HS-27A (cell line): ENCODE measurements at places on chromosomes 2 and 18.
A peak's percentile ranks its signal among the peaks of the same experiment; 100 is the strongest.

DNA sequence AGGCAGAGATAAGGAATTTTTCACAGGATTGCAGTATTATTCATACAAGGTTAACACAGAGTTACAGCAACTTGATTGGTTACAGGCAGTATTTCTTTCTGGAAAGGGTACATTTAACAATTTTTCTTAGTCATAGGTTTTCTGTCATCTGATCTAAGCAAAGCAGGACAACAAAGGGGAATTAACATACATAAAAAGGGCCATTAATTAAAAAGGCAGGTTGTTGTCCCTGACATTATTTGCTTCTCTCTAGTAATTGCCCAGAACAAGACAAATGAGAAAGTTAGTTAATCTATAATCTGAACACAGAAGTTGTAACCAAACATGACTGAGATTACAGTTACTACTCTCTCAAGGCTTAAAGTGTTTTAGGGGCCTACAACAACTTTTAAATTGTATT, 291.4 kb upstream of the LRRTM4 start:
- no peak for DNase-seq

DNA sequence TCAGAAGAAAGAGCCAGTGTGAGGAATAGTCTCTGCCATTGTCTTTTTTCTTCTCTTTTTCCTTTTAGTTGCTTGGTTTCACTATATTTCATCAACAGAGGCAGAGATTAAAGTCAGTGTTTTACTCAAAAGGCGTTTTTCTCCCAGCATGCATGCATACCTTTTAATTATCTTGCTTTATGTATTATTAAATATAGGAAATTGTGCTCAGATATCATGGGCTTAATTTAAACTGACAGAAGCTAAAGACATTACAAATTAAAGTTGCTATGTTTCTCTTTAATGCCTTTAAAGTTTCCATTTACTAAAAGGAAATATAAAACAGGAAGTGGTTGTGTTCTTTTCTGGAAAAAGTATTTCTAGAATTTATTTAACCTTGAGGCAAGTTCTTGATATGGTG, 223.3 kb upstream of the ATP5MC3 start:
- no peak for DNase-seq

GRCh38 chr18:37666991-37667390, 101.4 kb upstream of the CELF4 start:
- DNase-seq: no peak

GRCh38 chr18:80175451-80176204, 66.6 kb downstream of the ADNP2 start:
- no peak for DNase-seq

DNA sequence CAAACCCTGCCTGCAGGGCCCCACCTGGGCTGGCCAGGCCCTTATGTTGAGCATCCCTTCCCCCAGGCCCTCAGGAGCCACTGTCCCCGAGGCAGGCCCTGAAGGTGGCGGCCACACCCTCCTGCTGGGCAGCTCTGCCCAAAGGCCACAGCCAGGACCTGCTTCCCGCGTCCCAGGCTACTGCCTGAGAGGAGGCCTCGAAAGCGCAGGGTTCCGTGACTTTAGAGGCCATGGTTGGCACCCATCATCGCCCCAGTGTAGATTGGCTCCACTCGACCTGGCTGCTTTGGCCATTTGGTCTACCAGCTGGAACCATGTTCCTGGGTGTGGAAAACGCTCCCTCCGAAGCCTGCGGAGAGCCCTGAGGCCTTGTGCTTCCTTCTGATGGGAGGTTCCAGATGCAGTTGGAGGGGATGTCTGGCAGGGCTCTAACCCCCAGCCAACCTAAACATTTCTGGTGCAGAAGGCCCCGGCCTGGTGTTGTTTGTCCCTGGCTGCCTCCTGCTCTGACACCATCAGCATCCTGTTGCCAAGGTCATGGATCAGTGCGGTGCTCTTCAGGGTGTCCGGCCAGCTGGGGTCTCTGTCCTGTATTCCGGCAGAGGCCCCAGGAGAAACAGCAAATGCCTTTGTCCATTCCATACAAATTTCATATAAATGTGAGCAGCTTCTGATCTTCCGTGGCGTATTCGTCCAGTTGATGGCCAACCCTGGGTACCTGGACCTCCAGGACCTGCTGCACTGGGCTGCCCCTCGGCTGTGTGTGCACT, 14.7 kb downstream of the CAPN10 start:
- DNase-seq: no peak

DNA sequence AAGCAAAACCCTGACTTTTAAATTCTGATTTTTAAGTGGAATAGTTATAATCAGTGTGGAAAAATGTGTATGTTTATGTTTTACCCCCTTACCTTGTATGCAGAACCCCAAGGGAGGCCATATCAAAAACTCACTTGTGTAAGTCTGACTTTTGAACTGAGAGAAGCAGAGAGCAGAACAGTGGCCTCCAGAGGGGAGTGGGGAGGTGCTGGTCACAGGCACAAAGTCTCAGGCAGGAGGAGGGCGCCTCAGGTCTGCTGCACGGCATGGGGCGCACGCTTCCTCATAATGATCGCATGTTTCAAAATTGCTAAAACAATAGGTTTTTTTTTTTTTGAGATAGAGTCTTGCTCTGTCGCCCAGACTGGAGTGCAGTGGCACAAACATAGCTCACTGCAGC, 127.8 kb downstream of the TPO start:
- no peak for DNase-seq

- no peak for DNase-seq
Observed at GRCh38 chr18:65994302-65994701, 243.5 kb downstream of the CDH7 start.

DNA sequence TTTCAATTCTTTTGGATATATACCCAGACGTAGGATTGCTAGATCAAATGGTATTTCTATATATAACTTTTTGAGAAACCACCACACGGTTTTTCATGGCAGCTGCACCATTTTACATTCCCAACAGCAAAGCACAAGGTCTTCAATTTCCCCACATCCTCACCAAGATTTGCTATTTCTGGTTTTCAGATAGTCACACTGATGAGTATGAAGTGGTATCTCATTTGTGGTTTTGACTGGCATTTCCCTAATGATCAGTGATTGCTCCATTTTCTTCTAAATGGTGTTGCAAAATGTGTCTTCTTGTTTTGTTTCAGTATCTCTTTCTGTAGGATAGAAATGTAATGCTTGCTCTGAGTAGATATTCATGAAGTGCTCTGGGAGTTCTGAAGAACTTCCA, 52.0 kb downstream of the ANKRD44 start:
- DNase-seq: no peak

GRCh38 chr2:25314514-25315315, 27.0 kb downstream of the DNMT3A start:
- DNase-seq: no peak

- DNase-seq: no peak
Observed at GRCh38 chr2:208118918-208119317, 5.4 kb downstream of the CRYGD start.

- peak; percentile 5 for DNase-seq
Observed at GRCh38 chr2:214651451-214651850, 158.0 kb downstream of the BARD1 start.

- no peak for DNase-seq
Observed at GRCh38 chr18:78430131-78430758, 549.4 kb upstream of the SALL3 start.

GRCh38 chr2:239302808-239303557, 97.8 kb downstream of the HDAC4 start:
- DNase-seq: no peak

GRCh38 chr18:59428018-59428417, 69.0 kb upstream of the LMAN1 start:
- no peak for DNase-seq

- no peak for DNase-seq
Observed at GRCh38 chr2:45134014-45134413, 124.8 kb upstream of the SIX2 start.

GRCh38 chr18:40883271-40883670, 1071.8 kb upstream of the PIK3C3 start:
- no peak for DNase-seq

- DNase-seq: no peak
Observed at GRCh38 chr2:224268441-224268840, 133.5 kb downstream of the FAM124B start.

- no peak for DNase-seq
Observed at GRCh38 chr2:38876407-38876806, 631 bp downstream of the MORN2 start.

DNA sequence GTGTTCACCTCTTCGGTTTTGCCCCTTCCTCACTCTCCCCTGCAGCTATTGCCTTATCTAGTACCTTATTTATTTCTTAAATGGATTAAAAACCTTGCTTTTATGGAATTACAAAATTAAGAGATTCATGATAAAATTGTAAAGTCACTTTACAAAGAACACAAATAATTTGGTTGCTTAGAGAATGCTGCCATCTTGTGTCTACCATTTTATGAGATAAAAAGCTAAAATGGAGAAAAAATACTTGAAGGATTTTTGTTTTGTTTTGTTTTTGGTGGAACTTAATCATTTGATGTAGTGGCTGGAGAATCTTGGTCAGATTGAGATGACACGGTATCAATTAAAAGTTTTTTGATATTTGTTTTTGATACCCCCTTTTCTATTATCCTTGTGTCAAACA, 69.6 kb downstream of the R3HDM1 start:
- DNase-seq: no peak

- no peak for DNase-seq
Observed at GRCh38 chr2:238655198-238655860, 192.6 kb upstream of the TWIST2 start.

DNA sequence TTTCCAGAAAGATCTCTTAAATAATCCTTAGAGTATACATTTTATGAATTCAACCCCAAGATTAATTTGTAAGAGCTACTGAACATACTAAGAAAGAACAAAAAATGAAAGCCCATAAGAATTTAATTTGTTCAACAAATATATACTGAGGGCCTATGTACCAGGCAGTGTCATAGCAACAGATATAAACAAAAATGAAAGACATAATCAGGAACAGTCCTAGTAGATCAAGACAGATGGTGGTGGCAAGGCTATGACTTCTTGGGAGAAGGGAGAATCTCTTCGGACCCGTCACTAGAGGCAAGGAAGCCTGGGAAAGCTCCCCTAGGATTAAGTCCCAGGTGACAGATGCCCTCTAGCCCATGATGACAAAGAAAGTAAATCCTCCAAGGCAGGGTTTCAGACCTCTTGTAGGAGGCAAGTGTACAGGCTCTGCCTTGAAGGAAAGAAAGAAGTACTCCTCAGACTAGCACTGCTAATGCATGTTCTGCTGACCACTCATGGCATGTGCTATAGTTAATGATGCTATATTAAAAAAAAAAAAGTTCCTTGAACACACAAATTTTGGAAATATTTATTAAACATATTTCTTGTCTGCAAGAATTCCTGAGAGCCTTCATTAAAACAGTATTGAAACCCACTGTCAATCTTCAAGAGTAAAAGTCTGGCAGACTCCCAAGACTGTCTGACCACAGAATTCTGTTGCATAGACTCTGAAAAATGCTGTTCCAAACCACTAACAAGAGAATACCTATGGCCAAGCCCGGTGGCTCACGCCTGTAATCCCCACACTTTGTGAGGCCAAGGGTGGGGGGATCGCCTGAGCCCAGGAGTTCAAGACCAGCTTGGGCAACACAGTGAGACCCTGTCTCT, 31.5 kb downstream of the NOL10 start:
- peak; percentile 99 for DNase-seq

DNA sequence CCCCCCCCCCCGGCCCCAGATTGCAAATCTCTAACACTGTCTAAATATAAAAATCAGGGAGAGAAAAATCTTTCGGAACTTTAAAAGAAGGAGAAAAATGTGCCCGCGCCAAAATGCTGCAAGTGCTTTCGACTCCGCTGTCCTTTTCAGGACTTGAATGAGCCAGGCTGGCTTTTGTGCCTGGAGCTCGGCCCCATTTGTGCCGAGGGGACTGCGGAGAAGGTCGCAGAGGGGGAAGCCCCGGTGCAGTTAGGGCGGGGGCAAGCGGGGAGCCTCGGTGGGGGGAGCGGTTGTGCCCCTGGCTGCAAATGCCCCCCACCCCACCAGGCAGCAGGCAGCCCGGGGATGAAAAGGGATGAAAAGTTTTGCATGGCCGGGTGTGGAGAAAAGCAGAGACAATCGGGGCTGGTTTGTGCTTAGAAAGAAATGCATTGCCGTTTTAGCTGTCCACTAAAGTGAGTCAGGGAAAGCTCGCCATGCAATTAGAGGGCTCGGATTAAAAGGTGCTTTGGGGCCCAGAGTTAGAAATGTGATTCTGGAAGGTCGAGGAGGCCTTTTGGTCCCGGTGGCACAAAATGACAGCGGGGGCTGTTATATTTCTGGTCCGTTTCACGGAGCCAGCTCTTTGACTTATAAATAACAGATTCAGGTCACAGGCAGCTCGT, 1.6 kb downstream of the INHBB start:
- DNase-seq: no peak

- no peak for DNase-seq
Observed at GRCh38 chr2:117562654-117563053, 251.8 kb upstream of the DDX18 start.

DNA sequence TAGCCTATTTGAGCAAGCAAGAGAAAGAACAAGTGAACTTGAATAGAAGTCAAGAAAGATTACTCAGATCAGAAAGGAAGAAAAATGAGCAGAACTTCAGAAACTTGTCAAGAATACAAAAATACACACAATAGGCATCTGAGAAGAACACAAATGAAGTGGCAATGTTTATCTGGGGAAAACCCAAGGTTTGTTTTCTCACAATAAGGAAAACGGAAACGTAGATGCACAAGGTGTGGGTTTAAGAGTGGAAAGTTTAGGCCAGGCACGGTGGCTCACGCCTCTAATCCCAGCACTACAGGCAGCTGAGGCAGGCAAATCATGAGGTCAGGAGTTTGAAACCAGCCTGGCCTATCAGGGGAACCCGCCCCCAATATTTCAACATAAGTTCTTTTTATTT, 159.5 kb upstream of the GYPC start:
- DNase-seq: no peak

DNA sequence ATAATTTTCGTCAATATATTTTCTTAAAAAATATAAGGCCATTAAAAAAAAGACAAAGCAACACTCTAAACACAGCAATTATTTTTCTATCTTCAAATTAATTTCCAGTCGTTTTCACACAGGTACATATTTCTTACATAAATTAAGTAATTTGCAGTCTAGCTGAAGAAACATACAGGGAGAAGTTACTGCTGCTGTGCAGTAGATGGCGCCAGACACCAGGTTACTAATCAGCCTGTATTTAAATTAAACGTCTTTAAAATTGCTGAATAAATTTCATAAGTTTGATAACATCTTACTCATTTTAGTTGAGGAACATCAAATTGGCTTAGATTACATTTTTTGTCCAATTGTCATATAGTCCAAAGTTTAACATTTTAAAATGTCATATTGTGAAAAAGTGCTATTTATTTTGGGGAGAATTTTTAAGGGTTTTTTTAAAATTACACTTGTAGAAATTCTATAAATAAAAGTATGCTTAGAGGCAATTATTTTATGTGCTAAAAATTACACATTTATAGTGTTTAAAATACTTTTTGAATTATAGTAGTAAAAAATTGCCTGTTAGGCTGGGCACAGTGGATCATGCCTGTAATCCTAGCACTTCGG, 88.4 kb downstream of the PMAIP1 start:
- no peak for DNase-seq

DNA sequence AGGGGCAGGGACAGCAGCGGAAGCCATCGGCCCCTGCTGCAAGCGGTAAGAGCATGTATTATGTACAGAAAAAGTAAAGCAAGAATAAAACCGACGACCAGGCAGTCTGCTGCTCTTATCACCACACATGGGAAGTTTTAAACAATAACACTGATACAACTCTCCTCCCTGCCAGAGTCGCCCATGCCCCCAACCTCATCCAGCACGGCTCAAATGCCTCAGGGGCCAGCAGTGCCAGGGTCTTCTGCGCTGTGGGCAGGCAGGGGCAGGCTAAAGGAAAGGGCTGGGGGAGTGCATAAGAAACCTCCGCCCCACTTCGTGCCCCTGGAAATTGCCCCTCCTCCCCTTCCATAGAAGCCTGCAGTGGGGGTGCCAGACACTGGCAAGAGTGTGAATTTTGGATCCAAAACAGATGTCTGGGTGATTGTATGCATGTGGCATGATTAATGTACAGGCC, 10.1 kb downstream of the TEX51 start:
- DNase-seq: no peak
